ENCODE measurements at places on chromosomes 11 and 22.

DNA sequence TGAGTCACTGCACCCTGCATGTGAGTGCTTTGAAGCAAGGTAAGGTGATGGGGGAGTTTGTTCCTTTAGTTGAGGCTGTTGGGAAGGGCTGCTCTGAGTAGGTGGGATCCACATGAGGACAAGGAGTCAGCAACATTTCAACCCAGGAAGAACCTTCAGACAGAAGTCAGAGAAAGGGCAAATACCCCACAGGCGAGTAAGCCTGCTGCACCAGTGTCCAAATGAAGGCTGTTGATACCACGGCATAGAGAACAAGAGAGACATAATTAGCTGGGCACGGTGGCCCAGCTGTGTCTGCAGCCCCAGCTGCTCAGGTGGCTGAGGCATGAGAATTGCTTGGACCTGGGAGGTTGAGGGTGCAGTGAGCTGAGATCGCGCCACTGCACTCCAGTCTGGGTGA, 54.3 kb upstream of the CLMP start:
- DNase-seq: no peak

- no peak for DNase-seq
These were observed 1394.3 kb downstream of the TBC1D22A start for GRCh38 chr22:48156603-48157355.

DNA sequence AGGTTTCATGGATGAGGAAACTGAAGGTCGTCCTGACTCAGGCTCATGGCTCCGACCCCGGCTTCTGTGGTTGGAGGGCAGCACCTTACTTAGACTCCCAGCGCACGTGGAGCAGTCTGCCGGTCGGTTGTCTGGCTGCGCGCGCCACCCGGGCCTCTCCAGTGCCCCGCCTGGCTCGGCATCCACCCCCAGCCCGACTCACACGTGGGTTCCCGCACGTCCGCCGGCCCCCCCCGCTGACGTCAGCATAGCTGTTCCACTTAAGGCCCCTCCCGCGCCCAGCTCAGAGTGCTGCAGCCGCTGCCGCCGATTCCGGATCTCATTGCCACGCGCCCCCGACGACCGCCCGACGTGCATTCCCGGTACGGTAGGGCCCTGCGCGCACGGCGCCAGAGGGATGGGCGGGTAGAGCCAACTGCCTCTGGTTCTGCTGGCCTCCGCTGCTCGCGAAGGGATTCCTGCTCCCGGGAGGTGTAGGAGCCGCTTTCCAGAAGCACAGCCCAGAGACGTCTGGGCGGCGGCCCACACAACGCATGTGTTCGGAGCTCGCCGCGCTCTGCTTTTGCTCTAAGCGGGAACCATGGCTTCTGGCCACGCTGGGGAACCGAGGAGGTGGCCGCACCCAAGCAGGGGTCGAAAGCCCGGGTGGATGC, at the start of gene LDHA:
LDHA (plus strand) TSS at position 289 of the 653 bp plus-strand sequence. CDS start 2,280 bp downstream, outside the sequence.
- peak; percentile 94 for DNase-seq

- no peak for DNase-seq
These were observed 42.1 kb upstream of the ATXN10 start for GRCh38 chr22:45629469-45630089.

DNA sequence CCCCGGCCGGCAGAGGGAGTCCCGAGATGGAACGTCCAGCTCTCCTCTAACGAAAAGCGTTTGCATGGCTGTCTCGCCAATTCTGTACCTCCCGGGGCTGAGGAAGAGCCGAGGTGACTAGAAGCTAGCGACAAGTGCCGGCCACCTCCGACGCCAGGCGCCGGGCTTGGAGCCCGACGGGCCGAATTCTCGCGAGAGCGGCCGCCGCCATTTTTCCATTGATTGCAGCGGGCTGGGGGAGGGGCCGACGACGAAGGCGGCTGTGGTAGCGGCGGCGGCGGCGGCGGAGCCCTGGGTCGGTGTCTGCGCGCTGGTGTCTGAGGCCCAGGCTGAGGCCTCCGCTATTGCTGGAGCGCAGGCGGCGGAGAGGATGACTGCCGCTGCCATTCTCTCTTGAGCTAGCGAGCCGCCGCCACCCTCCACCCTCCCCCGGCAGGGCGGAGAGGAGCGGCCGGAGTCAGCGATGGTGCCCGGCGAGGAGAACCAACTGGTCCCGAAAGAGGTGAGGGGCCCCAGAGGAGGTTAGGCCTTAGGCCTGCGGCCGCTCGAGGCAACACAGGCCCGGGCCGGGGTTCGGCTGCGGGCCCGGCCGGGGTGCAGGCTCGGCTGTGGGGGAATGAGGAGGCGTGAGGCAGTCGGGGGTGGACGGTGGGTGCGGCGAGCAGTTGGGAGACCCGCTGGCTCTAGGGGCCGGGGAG, at the start of gene USP47:
USP47 (plus strand) TSS at position 250 of the 698 bp plus-strand sequence; CDS start at position 464, 214 bp downstream.
- DNase-seq: peak; percentile 84

- no peak for DNase-seq
These were observed 1.3 kb downstream of the NAP1L4 start for GRCh38 chr11:2990617-2991451.

GRCh38 chr11:83056204-83056603, 15.5 kb downstream of the RAB30 start:
- DNase-seq: no peak

GRCh38 chr22:44786610-44787009, 34.2 kb downstream of the ARHGAP8 start:
- DNase-seq: no peak

DNA sequence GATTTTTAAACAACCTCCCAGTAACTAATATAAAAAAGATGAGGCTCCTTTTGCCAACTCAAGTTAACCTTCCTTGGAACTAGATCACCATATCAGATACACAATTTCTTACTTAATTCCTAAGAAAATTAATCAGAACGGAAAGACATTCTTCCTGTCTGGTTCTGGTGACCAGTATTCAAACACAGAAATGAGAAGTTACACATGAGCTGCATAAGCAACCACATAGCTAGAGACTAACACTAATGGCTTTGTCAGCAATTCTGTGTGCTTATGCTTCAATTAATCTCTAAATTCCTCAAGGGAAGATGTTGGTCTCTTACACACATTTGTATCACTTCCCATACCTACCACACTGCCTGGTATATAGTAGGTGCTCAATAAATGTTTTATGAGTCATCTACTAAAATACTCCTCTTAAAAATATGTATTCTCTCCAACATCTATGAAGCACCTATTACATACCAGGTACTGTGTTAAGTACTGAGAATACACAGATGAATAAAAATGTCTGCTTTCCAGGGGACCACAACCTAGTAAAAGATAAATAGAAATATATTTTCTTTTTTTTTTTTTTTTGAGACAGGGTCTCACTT, 54.5 kb downstream of the GAB2 start:
- DNase-seq: no peak

DNA sequence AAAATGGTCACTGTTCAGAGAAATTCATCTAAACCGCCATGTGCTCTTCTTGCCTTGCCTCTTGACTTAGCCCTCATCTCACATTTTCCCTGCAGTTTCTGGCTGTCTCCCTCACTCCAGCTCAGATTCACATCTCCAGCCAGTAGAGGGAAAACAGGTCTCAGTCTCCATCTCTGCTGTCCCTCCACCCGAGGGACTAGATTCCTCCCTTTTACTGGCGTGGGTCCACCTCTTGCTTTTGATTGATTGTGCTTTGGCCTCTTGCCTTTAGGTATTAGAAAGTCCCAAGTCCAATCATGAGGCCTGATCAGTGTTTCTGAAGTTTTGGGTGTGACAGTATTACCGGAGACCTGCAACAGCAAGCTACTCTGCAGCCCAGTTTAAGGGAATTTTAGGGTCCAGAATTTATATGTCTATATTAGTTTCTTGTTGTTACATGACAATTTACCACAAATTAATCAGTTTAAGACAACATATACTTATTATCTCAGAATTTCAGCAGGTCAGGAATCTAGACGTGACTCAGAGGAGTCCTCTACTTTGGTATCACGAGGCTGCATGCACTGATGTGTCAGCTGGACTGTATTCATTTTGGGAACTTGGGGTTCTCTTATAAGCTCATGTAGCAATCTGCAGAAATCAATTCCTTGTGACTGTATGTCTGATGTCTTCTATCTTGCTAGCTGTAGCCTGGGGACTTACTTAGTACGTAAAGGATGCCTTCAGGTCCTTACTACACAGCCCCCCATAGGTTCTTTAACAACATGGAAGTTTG, 805.2 kb upstream of the CCDC90B start:
- DNase-seq: peak; percentile 20

GRCh38 chr11:111001986-111002611, 243.4 kb upstream of the POU2AF2 start:
- no peak for DNase-seq

DNA sequence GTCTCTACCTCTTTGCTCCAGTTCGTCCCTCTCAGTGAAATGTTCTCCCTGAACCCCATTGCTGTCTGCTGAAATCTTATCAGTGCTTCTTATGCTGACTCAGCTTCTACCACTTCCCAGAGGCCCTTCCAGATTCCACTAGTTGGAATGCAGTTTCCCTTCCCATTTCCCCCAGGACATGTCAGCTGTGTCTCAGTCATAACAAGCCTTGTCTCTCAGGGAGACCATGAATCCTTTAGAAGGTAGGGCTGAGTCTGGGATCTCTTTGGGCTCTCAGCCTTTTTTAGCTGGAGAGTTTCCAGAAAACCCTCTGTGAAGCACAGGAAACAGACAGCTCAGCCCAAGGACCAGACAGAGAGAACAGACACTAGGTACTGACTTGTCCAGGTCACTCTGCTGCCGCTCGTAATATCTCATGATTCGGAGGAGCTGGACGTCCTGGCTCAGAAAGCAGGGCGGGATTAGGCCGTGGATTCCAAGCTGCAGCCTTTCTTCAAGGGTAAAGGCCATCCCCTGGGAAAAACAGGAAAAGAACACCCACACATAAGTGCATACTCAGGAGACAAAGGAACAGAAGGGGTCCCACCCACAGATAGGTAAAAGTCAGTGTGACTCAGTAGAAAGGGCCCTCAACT, 113.0 kb downstream of the ME3 start:
- no peak for DNase-seq

- DNase-seq: no peak
These were observed 24.6 kb downstream of the MRGPRD start for GRCh38 chr11:68956142-68956541.

DNA sequence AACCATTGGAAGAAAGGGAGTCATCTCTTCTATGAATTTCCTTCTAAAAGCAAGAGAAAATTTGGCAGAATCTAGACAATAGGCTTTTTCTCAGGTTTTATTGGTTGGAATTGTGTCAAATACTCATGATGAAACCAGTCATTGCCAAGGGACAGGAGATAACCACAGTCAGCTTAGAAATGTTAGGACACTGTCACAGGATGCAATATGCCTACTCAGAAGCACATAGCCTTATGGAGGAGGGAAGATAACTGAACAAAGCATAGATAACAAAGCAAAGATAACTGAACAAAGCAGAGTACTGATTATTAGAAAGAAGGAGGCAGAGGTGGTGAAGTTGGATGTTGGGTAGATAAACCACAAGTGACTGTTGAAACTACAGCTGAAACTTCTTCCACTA, 303.5 kb upstream of the PDGFD start:
- no peak for DNase-seq

- DNase-seq: no peak
These were observed 628.4 kb downstream of the BRD1 start for GRCh38 chr22:49199224-49199623.

- no peak for DNase-seq
These were observed 61.5 kb upstream of the EED start for GRCh38 chr11:86182976-86183584.

DNA sequence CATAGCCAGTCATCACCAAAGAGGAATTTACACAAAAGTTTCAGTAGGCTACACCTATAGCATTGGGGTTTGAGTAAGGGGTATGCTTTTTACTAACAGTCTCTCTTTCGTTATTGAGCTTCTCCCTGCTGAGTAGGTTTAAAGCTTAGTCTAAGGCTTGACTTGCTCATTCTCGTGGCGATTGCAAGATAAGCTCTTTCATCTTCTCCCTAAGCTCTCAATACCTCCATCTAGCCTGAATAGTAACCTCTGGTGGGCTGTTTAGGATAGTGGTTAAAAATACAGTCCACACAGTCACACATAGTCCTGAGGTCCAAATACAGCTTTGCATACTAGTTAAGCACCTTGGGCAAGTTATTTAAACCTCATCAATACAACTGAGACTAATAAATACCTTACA, 65.6 kb downstream of the IMMP1L start:
- DNase-seq: no peak

GRCh38 chr11:39586036-39586435, 1873.4 kb downstream of the LRRC4C start:
- DNase-seq: no peak

- no peak for DNase-seq
These were observed 28.7 kb downstream of the DRD4 start for GRCh38 chr11:665704-666281.

- no peak for DNase-seq
These were observed 236.9 kb downstream of the CADM1 start for GRCh38 chr11:115267238-115267781.

- no peak for DNase-seq
These were observed 1.1 kb downstream of the SYTL2 start for GRCh38 chr11:85809863-85810262.

DNA sequence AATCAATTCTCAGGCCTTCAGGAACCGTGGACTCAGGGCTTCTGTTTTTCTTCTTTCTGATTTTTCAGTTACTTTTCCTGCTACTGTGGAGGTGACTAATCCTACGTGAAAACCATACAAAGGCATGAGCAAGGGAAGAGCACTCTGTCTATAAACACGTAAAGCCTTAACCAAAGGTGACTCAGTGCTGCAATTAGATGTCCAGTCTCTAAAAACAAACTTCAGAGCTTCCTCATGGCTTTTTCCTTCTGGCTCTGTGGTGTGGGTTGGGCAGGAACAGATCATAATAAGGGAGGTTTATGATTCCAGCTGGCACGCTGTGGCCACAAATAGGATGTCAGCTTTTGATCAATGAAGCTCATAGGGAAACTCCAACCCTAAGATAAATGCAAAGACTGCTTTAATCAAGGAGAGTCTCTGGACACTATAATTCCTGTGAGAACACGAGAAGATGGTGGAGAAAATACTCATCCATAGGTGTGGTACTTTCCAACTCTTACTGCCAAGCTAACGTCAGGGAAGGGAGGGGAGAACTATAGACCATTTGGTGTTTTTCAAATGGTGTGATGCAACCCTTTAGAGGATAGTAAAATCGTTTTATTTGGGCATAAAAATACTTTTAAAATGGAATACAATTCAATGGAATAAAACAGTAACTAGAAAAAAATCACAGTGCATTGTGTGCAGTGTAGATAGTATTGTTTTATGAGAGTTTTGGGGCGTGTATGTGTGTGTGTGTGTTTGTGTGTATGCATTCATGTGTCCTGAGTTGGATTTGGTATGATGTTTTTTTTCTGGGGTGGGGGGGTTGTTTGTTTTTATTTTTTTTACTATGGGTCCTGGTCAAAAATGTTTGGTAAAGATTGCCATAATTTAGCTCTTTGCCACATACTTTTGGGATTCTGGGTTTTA, at the start of gene NXPE2:
NXPE2 (plus strand) TSS at position 403 of the 912 bp plus-strand sequence; CDS start at position 452, 49 bp downstream.
- DNase-seq: no peak

GRCh38 chr22:27935897-27936296, 16.8 kb upstream of the PITPNB start:
- DNase-seq: no peak

DNA sequence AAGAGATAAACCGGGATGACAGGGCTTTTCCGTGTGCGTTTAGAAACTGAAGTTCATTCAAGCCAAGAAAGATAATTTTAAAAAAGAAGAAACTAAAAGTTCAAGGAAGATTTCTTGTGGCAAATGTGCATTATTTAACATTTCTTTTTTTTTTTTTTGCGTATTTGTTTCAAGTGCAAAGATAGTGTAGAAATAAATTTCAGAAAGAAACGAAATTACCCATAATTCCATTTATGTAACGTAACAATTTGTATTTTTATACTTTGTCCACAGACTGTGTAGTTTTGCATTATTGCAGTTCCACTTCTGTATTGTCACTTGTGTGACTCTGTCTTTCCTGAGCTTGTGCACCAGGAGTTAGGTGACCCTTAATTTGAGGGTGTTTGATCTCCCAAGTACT, 24.0 kb downstream of the SNAP29 start:
- no peak for DNase-seq

GRCh38 chr11:61119571-61119970, 17.3 kb downstream of the CD5 start:
- DNase-seq: no peak

Measured in amygdala (tissue), 56 donors.